ENCODE measurements at places on chromosomes 12 and 14.

DNA sequence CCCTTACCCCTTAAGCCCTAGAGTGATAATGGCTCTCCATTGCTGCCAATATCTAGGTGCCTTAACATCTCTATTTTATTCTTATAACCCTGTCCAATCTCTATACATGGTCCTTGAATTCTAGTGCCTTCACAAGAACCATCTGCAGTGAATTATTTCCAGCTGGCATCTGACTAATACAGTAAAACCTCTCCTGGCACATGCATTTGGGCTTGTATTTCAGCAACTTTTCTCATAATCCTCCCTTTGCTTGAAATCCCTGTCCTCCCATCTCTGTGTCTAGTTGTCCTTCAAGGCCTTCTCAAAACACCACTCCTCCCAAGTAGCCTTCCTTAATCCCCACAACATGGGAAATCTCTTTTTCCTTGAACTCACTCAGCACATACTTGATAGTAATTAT, 14.2 kb upstream of the HMGA2 start:
- no peak for DNase-seq

DNA sequence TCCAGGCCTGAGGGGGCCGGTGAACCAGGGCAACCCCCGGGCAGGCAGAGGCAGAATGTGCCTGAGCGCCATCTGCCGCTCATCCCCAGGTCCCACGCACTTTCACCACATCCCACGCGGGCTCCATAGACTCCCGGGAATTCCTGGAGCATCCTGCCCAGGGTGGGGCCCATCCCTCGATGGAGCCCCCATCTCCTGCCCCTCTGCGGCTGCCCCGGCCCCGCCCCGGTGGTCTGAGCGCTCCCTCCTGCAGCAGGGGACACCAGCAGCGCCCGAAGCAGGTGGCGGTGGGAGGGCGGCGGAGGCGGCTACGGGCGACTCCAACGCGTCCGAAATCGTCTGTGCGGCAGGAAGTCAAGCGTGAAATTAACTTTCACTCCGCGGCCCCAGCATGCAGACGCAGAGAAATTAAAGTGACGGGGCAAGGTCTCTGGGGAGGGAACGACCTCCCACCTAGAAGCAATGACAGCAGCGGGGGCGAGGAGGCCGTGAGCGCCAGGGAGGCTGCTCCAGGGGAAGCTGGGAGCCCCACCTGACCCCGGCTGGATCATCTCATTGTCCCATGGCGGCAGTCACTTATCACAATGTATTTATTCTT, 122.2 kb downstream of the NCOR2 start:
- DNase-seq = peak; percentile 84

DNA sequence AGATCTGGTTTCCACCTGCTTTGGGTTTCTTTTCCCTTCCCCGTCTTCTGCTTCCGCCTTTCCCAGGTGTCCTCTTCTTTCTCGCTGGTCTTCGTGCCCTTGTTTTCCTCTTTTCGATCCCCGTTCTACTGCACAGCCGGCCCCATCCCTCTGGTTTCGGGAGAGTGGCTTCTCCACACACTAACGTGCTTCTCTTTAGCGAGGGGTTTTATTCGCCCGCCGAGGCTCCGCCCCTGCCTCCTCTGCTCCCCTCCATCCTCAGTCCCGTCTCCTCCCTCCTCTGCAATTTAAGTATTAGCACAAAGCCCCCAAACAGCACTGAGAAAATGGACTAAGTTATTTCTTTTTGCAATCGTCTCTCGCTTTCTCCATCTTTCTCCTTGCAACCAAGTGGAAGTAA, at the start of gene SLC7A8:
Gene SLC7A8, minus strand, starts transcription at position 182 of the 400 bp plus-strand sequence. CDS start 746 bp downstream, outside the sequence.
- no peak for DNase-seq

GRCh38 chr12:108840605-108841332, 16.6 kb downstream of the SSH1 start:
- no peak for DNase-seq

- no peak for DNase-seq
Measured at GRCh38 chr12:46832130-46832704, 6.4 kb upstream of the SLC38A4 start.

DNA sequence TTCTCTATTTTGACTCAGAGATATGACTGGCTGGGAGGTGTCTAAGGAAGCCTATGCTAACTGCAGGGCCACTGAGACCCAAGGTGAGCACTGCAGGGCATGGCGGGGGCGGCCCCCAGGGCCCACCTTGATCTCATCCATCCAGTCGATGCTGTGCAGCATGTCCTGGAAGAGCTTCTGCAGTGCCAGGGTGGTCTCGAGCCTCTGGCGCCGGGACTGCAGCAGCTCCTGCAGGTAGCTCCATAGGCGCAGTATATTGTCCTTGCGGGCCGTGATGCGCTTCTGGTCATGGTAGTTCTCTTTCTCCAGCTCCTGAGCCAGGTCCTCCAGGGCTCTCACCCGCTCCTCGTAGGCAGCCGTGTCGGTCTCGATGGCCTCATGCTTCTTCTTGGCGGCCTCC, 84.5 kb downstream of the SPTB start:
- DNase-seq = peak; percentile 81

DNA sequence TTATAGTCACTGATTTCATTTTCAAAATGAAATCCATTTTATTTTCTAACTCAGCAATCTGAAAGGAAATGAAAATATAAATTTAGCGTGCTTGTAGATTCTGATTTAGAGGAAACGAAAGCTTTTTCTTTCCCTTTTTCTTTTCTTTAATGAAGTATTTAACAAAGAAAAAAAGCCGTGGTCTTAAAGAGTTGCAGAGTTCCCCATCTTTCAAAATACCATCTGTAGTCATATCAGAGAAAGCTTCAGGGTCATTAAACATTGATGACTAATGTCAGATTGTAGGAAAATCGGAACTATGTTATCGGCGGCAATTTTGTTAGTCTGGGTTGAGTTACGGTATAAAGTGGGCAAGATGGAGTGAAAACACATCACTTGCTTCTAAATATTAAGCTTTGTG, 32.3 kb downstream of the DRAM1 start:
- no peak for DNase-seq

DNA sequence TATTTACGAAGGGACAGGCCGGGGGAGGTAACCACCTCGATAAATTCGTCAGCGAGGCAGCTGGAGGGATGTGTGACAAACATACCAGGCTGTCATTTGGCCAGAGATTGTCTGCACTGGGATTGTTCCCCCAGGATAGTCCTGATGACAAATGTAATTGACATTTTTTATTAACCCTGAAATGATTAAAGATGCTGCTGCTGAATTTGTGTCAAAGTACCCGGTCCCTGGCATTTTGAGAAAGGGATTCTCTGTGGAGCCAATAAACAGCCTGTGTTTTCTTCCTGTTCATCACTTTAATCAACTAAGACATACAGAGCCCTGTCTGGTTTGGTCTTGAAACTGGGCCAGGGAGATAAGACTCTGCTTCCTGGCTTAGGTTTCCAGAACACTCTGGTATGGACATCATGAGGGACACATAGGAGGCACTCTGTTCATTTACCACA, 117.6 kb downstream of the SLC25A47 start:
- DNase-seq = no peak

Measured in chondrocyte (in vitro differentiated cells).